ENCODE measurements at places on chromosomes 4 and X.

GRCh38 chr4:38281371-38282071 is 321.3 kb downstream of the PTTG2 start:
- H3K4me1 ChIP-seq: peaks cover 5% of the 10 kb centered on the region
- H3K27ac ChIP-seq: no peak overlapping the region
- no peak overlapping the region for H3K4me3 ChIP-seq
- no peak for DNase-seq

DNA sequence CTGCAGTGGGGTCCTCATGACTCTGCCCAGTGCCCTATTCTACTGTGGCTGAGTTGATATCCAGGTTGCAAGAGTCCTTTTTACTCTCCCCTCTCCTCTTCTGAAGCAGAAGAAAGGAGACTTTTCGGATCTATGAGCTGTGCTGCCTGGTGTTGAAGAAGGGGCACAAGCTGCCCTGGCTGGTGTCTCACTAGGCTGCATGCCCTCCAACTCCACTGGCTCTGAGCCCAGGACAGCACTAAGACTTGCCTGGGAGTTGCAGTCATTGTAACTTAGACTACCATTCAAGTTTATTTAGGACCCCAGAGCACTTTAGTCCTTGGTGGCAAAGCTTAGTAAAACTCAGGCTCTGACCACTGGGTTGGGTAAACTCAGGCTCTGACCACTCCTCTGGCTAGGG is 89.4 kb downstream of the GABRB1 start:
- H3K4me3 ChIP-seq: no peak overlapping the region
- peaks cover 15% of the 10 kb centered on the region for H3K27me3 ChIP-seq
- H3K36me3 ChIP-seq: no peaks in the 10 kb centered on the region
- no peak overlapping the region for H3K27ac ChIP-seq

GRCh38 chr4:74517996-74518395 is 73.1 kb downstream of the AREG start:
- H3K27ac ChIP-seq: no peak overlapping the region
- no peak for DNase-seq
- no peaks in the 10 kb centered on the region for H3K4me1 ChIP-seq
- no peaks in the 10 kb centered on the region for H3K36me3 ChIP-seq

DNA sequence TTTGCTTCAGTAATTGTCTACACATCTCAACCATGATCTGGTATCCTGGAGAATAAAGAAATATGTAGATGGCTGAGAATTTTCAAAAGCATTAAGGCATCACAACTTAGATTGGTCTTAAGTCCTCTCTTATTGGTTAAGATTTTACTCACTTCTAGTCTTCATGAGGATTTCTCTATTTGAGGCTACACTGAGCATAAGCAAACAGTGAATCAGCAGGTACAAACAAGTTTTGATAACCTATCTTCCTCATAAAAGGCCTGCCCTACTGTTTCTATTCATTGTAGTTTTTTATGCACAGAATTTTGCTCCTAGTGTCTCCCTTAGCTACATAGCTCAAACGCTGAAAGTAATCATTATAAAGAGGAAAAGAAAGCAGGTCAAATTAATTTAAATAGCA is 460.7 kb upstream of the RPS6KA3 start:
- H3K4me1 ChIP-seq: no peaks in the 10 kb centered on the region
- DNase-seq: no peak
- H3K36me3 ChIP-seq: no peaks in the 10 kb centered on the region
- no peaks in the 10 kb centered on the region for H3K27me3 ChIP-seq
- H3K4me3 ChIP-seq: no peak overlapping the region
- H3K27ac ChIP-seq: no peak overlapping the region

DNA sequence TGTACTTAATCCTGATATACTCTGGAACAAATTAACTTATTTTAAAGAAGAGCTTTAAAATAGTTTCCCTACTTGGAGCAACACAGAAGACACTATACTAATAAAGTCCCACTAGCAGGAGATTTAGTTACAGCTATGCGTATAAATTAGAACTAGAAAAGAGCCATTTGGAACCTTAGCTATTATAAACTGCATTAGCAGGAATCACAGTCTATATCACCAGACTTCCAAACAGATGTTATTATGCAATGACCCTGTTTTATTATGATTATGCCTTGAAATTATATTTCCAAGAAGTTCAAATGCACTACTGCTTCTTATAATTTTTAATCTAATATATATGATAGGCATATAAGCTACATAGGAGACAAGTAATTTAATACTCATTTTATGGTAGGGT is 95.5 kb upstream of the WDR44 start:
- no peaks in the 10 kb centered on the region for H3K4me1 ChIP-seq
- no peaks in the 10 kb centered on the region for H3K36me3 ChIP-seq
- H3K27me3 ChIP-seq: no peaks in the 10 kb centered on the region
- no peak overlapping the region for H3K4me3 ChIP-seq
- no peak overlapping the region for H3K27ac ChIP-seq

DNA sequence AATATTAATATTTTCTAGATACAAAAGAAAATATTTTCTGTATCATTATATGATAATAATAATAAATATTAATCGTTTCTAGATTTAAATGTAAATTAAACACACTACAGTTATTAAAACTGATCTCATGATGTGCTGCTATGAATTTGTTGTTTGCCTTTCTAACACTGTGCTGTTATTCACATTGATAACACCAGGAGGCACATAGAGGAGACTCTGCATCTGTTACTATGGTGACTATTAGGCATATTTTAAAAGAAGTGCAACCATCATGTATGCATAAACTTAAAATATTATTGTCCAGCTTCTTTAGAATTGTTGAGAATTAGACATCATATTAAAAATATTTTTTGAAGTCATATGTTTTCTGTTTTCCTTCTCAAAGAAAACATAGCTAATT is 11.8 kb upstream of the PDGFC start:
- no peak overlapping the region for H3K27ac ChIP-seq
- DNase-seq: no peak
- no peaks in the 10 kb centered on the region for H3K27me3 ChIP-seq
- no peaks in the 10 kb centered on the region for H3K4me1 ChIP-seq
- H3K36me3 ChIP-seq: no peaks in the 10 kb centered on the region

Measured in effector memory CD8-positive, alpha-beta T cell (primary cell).